Amygdala (tissue), 56 donors: ENCODE measurements at places on chromosomes 1 and 21.

- no peak for DNase-seq
These were observed 44.1 kb downstream of the GPR3 start for GRCh38 chr1:27436204-27437159.

GRCh38 chr21:31279214-31279613 is 64.8 kb downstream of the TIAM1 start:
- DNase-seq, result no peak

- no peak for DNase-seq
These were observed 16.4 kb downstream of the SPRTN start for GRCh38 chr1:231354330-231355020.

DNA sequence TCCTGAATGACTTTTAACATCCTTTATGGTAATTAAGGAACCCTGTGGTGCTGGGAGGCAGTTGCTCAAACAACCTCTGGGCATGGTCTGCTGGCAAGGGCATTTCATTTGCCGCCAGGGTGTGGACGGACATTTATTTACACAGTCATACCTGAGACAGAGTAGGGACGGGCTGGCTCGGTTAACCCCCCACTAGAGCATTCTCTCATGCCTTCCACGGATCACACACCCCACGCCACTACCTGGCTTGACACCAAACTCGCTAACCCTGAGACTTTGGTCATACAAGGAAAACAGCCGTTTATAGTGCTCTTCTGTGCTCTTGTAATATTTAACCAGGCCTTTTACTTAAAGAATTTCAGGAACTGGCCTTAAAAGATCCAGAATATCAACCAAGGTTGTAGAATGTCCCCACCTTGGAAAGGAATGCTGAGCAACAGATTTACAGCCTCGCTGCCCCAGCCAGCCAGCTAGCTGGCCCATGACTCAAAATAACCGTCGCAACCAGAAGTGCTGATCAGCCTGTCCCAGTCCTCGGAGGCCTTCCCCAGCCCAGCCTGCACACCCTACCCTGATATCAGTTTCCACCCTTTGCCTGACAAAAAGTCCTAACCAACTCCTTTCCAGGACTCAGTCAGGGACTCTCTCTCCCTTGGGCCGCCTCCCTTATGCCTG is 6.5 kb upstream of the PDXK start:
- DNase-seq, result no peak

DNA sequence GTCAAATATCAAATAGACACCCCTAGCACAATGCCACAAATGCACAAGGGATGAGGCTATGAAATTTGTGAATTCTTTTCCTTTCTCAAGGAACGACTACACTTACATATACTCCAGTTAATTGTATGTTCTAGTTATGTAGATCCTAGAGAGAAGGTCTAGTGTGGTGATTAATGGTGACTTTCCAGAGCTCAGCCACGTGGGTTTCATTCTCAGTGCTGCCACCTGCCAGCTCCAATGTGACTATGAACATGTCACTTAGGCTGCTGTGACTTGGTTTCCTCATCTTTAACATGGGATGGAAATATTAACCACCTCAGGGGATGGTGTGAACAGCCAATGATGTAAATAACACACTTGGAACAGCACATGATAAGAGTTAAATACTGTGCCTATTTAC is 138.3 kb downstream of the APP start:
- DNase-seq, result no peak
